ENCODE measurements at places on chromosomes 4 and X.

DNA sequence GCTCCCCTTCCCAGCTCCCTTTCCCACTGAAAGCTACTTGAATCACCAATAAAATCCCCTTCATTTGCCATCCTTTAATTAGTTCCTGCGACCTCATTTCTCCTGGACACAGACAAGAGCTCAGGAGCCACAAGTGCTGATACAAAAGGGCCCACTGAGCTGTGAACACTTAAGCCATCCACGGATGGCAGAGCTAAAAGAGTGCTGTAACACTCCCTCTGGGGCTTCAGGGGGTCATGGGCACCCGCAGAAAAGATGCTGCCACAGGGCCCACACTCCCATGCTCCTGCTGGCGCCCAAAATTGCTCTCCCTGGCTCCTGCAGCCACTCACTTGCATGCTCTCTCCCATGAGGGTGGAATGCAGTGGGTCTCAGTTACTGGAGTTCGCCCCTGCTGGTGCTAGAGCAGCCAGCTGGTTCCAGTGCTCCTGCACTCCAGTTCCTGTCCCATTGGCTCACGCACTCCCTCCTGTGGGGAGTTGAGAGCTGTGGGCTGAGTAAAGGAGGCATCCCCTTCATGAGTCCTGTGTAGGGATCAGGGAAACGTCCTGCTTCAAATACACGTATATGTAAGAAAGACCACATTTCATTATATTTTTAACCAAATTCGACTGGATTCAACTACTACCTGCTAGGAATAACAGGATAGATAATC lies 1291.0 kb downstream of the ARAP2 start:
- DNase-seq: no peak

GRCh38 chr4:55503169-55503568 lies 43.5 kb downstream of the CLOCK start:
- DNase-seq: no peak

GRCh38 chr4:36308150-36308549 lies 26.7 kb downstream of the DTHD1 start:
- DNase-seq: no peak

DNA sequence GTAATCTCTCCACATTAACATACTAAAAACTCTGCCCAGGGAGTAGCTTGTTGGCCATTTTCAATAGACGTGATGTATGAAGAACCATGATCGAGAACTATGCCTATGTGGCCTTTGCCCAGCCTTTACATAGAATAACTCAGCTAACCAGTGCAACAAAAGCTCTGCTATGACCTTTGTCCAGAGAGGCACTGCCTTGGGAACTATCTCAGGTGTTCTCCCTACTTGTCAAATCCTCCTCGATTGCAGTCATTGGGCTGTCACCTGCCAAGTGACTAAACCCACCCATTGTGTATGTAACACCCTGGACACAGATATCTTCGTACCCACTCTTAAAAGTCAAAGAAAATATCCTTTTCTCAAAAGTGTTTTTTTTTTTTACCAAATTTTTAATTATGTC lies 610.3 kb upstream of the GALNTL6 start:
- DNase-seq: no peak
